Stomach (tissue), 19 donors: ENCODE measurements at places on chromosomes 12 and 14. TPM values are rescaled to one million over a fixed set of nuclear protein-coding genes. Genes with fewer than 3 reads are reported as not detected.

DNA sequence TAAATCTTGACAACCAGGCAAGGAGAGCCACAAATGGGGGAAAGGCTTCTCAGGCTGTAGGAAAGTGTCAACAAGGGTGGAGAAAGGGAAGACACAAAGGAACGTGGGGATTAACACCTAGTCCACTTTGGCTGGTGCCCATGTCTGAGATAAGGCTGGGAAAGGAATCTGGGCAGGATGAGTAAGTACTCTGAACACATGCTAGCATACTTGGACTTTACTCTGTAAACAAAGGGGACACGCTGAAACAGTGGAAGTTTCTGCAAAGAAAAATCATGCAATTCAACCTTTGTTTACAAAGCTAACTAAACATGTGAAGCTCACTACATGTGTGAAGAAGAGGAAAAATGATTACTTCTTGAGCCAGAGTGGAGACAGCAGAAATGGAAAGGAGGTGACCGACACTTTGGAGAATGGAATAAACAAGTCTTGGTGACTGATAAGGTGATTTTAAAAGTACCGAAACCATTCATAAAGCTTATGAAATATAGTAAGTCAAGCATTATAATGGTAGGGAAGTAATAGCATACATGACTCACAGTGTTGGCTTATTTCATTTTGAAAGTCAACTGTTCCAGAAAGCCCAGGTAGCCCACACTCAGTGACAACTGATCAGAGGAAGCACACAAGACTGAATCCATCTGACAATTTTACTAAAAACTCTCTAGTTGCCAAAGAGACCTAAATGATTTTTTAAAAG, 13.2 kb downstream of the CPNE8 start:
- no peak overlapping the region for H3K4me3 ChIP-seq
- no peak overlapping the region for H3K27ac ChIP-seq
- H3K27me3 ChIP-seq, result no peaks in the 10 kb centered on the region
- H3K4me1 ChIP-seq, result no peaks in the 10 kb centered on the region
- DNase-seq, result peak; percentile 33
- H3K36me3 ChIP-seq, result no peaks in the 10 kb centered on the region

GRCh38 chr14:80310938-80311750, 99.8 kb upstream of the DIO2 start:
- H3K4me3 ChIP-seq, result no peak overlapping the region
- no peaks in the 10 kb centered on the region for H3K27me3 ChIP-seq
- DNase-seq, result no peak

- no peaks in the 10 kb centered on the region for H3K36me3 ChIP-seq
- no peaks in the 10 kb centered on the region for H3K27me3 ChIP-seq
- DNase-seq, result no peak
- H3K27ac ChIP-seq, result no peak overlapping the region
- peaks cover 5% of the 10 kb centered on the region for H3K4me1 ChIP-seq
These were observed 197.3 kb downstream of the TMTC3 start for GRCh38 chr12:88339254-88339949.

GRCh38 chr12:87136330-87136976, 880.3 kb upstream of the MGAT4C start:
- no peaks in the 10 kb centered on the region for H3K36me3 ChIP-seq
- no peaks in the 10 kb centered on the region for H3K27me3 ChIP-seq
- no peak overlapping the region for H3K4me3 ChIP-seq
- H3K27ac ChIP-seq, result no peak overlapping the region

DNA sequence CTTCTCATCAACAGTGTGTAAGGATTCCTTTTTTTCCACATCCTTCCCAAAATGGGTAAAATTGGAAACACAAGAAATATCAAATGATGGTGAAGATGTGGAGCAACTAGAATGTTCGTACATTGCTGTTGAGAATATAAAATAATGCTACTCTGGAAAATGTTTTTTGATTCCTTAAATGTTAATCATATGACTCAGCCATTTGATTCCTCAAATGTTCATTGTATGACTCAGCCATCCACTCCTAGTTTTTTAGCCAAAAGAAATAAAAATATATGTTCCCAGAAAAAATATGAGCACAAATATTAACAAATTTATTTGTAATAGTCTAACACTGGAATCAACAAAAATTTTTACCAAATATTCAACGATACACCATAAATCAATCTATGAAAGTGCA, 1108.6 kb downstream of the LRFN5 start:
- H3K27me3 ChIP-seq, result no peaks in the 10 kb centered on the region
- DNase-seq, result no peak
- H3K4me3 ChIP-seq, result no peak overlapping the region

DNA sequence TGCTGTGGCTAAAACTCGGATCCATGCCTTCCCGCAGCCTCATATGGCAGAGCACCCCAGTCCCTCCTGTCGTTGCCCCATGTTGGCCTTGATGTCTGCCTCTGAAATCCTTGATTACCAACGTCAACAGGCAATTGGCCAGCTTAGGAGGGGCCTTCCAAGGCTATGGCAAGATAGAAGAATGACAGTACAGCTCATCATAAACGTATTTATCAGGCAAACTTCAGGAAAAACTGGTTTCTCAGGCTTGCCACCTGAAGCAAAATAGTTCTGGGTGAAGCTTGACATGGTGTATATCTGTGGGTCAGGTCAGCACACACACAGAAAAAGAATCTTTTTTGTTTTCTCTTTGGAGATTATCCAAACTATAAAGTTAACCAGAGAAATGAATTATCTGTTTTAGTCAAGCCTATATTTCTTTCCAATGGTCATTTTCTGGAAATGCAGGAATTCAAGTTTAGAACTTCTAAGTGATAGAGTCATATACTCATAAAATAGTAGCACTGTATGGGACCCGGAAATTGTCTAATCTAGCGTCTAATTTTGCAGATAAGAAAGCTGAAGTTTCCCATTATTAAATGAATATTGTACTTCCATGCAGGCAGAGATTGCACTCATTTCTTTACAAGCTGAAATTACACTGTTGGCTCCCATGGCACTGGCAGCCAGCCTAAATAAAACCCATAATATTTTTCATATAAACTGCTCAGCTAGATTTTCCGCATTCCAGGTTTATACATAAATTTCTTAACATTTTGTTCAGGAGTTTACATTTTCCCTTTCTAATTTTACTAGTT, 24.4 kb upstream of the DUSP16 start:
- no peaks in the 10 kb centered on the region for H3K27me3 ChIP-seq
- no peak overlapping the region for H3K4me3 ChIP-seq
- H3K4me1 ChIP-seq, result no peaks in the 10 kb centered on the region
- no peak overlapping the region for H3K27ac ChIP-seq
- H3K36me3 ChIP-seq, result no peaks in the 10 kb centered on the region

GRCh38 chr12:75812271-75813018, 219.1 kb downstream of the PHLDA1 start:
- no peak for DNase-seq
- H3K4me3 ChIP-seq, result no peak overlapping the region
- no peaks in the 10 kb centered on the region for H3K36me3 ChIP-seq
- no peaks in the 10 kb centered on the region for H3K27me3 ChIP-seq

DNA sequence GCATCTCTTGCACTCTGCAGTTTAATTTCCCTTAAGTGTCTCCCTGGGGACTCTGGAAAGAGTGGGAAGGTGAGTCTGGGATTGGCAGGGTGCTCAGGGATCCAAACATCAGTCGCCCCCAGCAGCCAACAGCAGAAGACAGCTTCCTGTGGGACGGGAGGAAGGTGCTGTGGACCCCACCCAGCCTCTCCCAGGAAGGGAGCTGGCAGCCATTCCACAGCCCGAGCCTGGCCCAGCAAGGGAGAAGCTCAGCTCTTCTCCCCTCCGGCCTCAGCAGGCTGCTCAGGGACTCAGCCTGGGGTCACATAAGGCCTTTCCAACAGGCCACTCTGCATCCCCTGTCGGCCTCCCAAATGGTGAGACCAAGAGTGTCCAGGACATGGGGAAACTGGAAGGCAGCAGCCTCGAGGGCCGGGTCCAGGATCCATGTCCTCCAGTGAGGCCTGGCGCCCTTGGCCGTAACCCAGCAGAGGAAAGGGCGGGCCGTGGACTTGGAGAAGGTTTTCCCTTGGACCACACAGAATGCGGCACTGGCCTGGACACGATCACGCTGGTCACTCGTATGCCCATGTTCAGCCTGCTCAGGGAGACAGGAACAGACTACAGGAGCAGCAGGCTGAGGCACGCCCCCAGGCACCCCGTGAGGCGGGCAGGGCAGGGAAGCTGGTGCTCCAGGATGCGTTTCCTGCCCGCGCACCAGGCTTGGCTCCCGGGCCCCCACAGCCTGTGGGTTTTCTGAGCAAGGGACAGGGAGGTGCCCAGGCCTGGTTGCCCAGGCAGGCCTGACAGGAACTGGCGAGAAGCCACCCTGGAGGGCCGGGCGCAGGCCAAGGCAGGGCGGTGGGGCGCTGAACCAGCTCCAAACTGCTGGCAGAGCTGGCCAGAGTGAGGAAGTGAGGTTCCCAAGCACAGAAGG, 3.5 kb downstream of the XRCC3 start:
- H3K4me1 ChIP-seq, result peaks cover 72% of the 10 kb centered on the region
- H3K27me3 ChIP-seq, result no peaks in the 10 kb centered on the region
- peaks cover under 1% of the 10 kb centered on the region for H3K36me3 ChIP-seq
- H3K27ac ChIP-seq, result peak overlapping the region; percentile 84

- H3K27ac ChIP-seq, result no peak overlapping the region
- no peaks in the 10 kb centered on the region for H3K4me1 ChIP-seq
- H3K4me3 ChIP-seq, result no peak overlapping the region
- H3K27me3 ChIP-seq, result no peaks in the 10 kb centered on the region
These were observed 461.3 kb downstream of the SOX5 start for GRCh38 chr12:23488130-23488529.

GRCh38 chr12:97246368-97246767, 216.2 kb upstream of the RMST start:
- H3K27ac ChIP-seq, result no peak overlapping the region
- H3K27me3 ChIP-seq, result no peaks in the 10 kb centered on the region
- no peaks in the 10 kb centered on the region for H3K4me1 ChIP-seq
- DNase-seq, result no peak
- no peak overlapping the region for H3K4me3 ChIP-seq

GRCh38 chr12:126570566-126570965, 1505.3 kb downstream of the AACS start:
- no peak overlapping the region for H3K4me3 ChIP-seq
- no peak overlapping the region for H3K27ac ChIP-seq
- no peaks in the 10 kb centered on the region for H3K36me3 ChIP-seq
- no peak for DNase-seq
- no peaks in the 10 kb centered on the region for H3K4me1 ChIP-seq

- H3K27ac ChIP-seq, result no peak overlapping the region
- H3K27me3 ChIP-seq, result no peaks in the 10 kb centered on the region
- H3K4me1 ChIP-seq, result no peaks in the 10 kb centered on the region
- H3K4me3 ChIP-seq, result no peak overlapping the region
- no peaks in the 10 kb centered on the region for H3K36me3 ChIP-seq
These were observed 37.4 kb downstream of the NOC4L start for GRCh38 chr12:132181570-132182200.

DNA sequence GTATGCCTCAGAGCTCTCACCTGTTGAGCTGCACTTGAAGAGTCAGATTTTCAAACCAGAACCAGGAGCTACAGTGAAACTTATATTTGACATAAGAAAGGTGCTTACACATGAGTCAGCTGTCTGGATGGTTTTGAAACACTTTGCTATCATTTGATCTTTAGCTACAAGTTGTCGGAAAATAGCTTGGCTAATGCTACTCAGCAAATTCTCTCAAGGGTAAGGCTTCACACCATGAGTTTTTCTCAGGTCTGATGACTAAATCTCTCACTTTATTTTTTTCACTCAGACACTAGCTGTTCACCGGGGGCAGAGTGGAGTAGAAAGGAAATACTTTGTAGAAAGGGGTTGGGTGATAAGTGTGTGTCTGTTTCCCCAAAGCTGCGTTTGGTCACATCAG, 171.8 kb downstream of the FLRT2 start:
- H3K36me3 ChIP-seq, result no peaks in the 10 kb centered on the region
- DNase-seq, result no peak
- H3K27me3 ChIP-seq, result no peaks in the 10 kb centered on the region
- H3K27ac ChIP-seq, result no peak overlapping the region
- H3K4me1 ChIP-seq, result no peaks in the 10 kb centered on the region

- H3K36me3 ChIP-seq, result no peaks in the 10 kb centered on the region
- no peaks in the 10 kb centered on the region for H3K27me3 ChIP-seq
- no peaks in the 10 kb centered on the region for H3K4me1 ChIP-seq
- no peak overlapping the region for H3K27ac ChIP-seq
- H3K4me3 ChIP-seq, result no peak overlapping the region
- peak; percentile 30 for DNase-seq
These were observed 1.9 kb downstream of the LRRK2 start for GRCh38 chr12:40226705-40227104.

DNA sequence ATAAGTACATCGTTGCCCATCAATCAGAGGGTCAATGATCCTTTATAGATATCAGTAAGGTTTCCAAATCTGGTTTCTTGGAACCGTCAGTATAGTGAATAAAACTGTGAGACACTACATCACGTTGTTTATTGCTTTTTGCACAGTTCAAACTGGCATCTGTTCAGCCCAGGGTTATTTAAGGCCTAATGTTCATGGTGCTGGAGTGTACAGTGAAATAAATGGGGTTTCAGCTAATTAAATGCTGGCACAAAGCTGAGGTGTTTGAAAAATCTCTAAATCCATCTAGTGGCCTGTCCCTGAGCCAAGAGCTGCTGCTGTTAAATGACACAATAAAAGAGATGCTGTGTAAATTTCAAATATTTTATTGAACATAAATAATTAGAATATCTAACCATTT, 69.9 kb downstream of the RPS29 start:
- H3K4me1 ChIP-seq, result no peaks in the 10 kb centered on the region
- H3K27me3 ChIP-seq, result no peaks in the 10 kb centered on the region
- DNase-seq, result no peak
- H3K36me3 ChIP-seq, result no peaks in the 10 kb centered on the region
- H3K4me3 ChIP-seq, result no peak overlapping the region
- H3K27ac ChIP-seq, result no peak overlapping the region

DNA sequence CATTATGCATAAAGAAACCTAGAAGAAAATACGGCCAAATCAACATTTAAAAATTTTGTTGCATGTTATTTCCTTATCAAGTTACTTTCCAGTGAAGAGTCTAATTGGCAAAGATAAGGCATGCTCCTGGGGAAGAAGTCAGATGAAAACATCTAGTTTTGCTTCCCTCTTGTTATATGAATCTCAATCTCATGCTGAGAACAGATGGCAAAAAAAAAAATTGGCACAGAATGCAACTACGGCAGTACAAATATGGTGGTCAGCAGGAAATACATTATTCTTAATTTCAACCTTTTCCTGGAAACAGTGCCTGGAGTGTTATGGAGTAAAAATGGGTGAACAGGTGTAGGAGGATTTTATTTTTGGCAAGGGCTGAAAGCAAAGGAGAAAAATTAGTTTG, 32.8 kb downstream of the HECTD4 start:
- no peak for DNase-seq
- no peak overlapping the region for H3K4me3 ChIP-seq
- no peaks in the 10 kb centered on the region for H3K36me3 ChIP-seq
- H3K27ac ChIP-seq, result no peak overlapping the region

DNA sequence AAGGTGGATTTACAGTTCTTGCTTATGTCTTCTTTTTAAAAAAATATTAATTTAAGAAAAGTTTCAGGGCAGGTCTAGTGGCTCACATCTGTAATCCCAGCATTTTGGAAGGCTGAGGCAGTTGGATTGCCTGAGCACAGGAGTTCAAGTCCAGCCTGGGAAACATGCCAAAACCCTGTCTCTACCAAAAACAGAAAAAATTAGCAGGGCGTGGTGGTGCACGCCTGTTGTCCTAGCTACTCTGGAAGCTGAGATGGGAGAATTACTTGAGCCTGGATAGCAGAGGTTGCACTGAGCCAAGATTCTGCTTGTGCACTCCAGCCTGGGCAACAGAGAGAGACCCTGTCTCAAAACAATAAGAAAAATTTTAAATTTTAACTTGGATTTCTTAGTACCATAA, 5.4 kb upstream of the TAS2R46 start:
- H3K4me1 ChIP-seq, result peaks cover 9% of the 10 kb centered on the region
- H3K27ac ChIP-seq, result no peak overlapping the region
- no peak overlapping the region for H3K4me3 ChIP-seq
- peak; percentile 16 for DNase-seq

RAB35 gene
- total RNA-seq, result 8.9 TPM

KRT4 gene
- not detected for total RNA-seq

OR4E2 gene
- total RNA-seq, result not detected

ANO4 gene
- total RNA-seq, result 0.37 TPM

LRRK2 gene
- total RNA-seq, result 28.1 TPM
